ENCODE measurements at places on chromosomes 12 and 14. TPM values are rescaled to one million over a fixed set of nuclear protein-coding genes. Genes with fewer than 3 reads are reported as not detected.

FGF6 gene
- total RNA-seq: not detected

KRT82 gene
- total RNA-seq: not detected

ANO6 gene
- 42.2 TPM for total RNA-seq

USP44 gene
- total RNA-seq: 2.7 TPM

DPPA3 gene
- not detected for total RNA-seq

CLEC14A gene
- total RNA-seq: 48.5 TPM

ARHGAP9 gene
- 6.0 TPM for total RNA-seq

VPS37B gene
- 18.6 TPM for total RNA-seq

PROX2 gene
- total RNA-seq: not detected

STYK1 gene
- total RNA-seq: not detected

NGB gene
- total RNA-seq: not detected

MFAP5 gene
- total RNA-seq: 44.5 TPM

PAX9 gene
- not detected for total RNA-seq

IFI27 gene
- total RNA-seq: 155 TPM

VDR gene
- 0.97 TPM for total RNA-seq

ENDOU gene
- total RNA-seq: 0.60 TPM

RPGRIP1 gene
- 0.79 TPM for total RNA-seq

FAM186B gene
- total RNA-seq: 0.24 TPM

TNS2 gene
- 121 TPM for total RNA-seq

TXNDC16 gene
- 6.8 TPM for total RNA-seq

AMIGO2 gene
- total RNA-seq: 8.7 TPM

KRT4 gene
- total RNA-seq: not detected

CD69 gene
- total RNA-seq: 1.3 TPM

IKBIP gene
- total RNA-seq: 4.9 TPM

ATG101 gene
- total RNA-seq: 27.7 TPM

PZP gene
- 0.39 TPM for total RNA-seq

KRT5 gene
- total RNA-seq: not detected

TMEM121 gene
- 2.8 TPM for total RNA-seq

PLA2G1B gene
- not detected for total RNA-seq

FSCB gene
- total RNA-seq: not detected

CISTR gene
- total RNA-seq: 3.2 TPM

CHURC1 gene
- 87.3 TPM for total RNA-seq

PIP4P1 gene
- total RNA-seq: 16.2 TPM

CAPS2 gene
- 21.8 TPM for total RNA-seq

VRTN gene
- not detected for total RNA-seq

AQP6 gene
- total RNA-seq: 0.15 TPM

PMCH gene
- total RNA-seq: not detected

TWF1 gene
- total RNA-seq: 13.0 TPM

SMCO3 gene
- 0.80 TPM for total RNA-seq

IL22 gene
- not detected for total RNA-seq

PRR4 gene
- 2.1 TPM for total RNA-seq

PRICKLE1 gene
- total RNA-seq: 27.2 TPM

TAMALIN gene
- total RNA-seq: 20.8 TPM

SCNN1A gene
- total RNA-seq: 0.36 TPM

SLC2A13 gene
- 7.2 TPM for total RNA-seq

Data from right cardiac atrium (tissue), 5 donors.